Skeletal muscle cell (primary cell): ENCODE measurements at places on chromosomes 12 and 14.

- no peak for DNase-seq
Measured at GRCh38 chr12:69885658-69886057, 60.6 kb downstream of the MYRFL start.

DNA sequence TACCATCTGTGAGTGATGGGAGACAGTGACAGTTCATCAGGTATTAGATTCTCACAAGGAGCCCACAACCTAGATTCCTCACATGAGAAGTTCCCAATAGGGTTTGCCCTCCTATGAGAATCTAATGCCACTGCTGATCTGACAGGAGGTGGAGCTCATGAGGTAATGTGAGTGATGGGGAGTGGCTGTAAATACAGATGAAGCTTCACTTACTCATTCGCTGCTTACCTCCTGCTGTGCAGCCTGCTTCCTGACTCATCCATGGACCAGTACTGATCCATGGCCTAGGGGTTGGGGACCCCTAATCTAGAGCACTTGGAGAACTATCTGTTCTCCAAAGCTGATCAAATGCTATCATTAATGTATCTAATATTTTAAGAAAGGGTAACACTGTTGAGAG, 17.7 kb downstream of the CLEC2D start:
- DNase-seq, result no peak

- no peak for DNase-seq
Measured at GRCh38 chr12:114140576-114140975, 174.5 kb upstream of the RBM19 start.

DNA sequence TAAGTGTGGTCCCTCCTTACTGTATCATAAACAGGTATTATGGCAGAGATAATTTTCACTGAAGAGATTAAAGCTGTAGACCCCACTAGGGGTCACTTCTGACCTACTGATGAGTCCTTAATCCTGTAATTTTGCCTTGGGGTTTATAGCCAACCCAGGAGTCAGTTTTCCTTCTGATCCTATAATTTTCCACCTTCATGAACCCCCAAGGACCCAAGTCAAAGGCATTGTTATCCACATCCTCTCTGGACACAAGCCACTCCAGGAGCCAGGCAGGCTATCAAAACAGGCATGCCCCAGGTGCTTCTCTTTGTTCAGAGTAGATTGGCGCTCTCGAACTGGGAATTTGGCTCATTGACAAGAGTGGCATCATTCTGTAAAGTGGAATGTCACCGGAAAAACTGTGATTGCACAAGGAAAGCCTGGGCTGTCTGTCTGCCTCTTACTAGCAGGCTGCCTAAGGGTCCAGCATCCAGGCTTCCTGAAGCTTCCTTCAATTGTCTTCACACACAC, 1523.2 kb upstream of the FLRT2 start:
- DNase-seq, result no peak

DNA sequence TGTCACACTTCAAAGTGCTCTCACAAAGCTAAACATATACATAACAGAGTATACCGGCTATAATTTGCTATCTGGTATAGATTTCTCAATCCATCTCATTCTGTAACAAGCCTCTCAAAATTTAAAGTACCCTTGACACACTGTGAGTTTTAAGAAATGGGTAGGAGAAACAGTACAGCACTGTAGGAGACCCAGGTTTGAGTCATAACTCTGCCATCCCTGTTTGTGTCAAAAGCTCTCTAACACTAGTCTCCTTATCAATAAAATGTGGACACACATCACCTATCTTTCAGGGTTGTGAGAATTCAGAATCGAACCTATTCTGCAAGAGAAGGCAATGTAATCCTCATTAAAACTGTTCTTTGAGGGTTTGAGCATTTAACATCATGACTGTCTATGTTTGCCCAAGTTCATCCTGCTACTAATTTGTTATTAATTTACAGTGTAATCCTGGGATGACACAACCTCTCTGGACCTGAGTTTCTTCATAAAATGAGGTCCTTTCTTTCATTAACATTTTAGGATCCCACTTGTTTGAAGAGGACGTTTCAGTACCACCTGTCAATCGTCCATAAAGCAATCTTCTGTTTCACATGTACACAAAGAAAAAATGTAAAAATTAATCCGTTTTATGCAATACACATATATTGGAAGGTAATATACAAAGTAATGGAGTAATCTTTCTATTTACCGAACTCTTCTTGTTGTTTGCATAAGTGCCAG, 12.1 kb downstream of the SPTSSA start:
- DNase-seq, result no peak

DNA sequence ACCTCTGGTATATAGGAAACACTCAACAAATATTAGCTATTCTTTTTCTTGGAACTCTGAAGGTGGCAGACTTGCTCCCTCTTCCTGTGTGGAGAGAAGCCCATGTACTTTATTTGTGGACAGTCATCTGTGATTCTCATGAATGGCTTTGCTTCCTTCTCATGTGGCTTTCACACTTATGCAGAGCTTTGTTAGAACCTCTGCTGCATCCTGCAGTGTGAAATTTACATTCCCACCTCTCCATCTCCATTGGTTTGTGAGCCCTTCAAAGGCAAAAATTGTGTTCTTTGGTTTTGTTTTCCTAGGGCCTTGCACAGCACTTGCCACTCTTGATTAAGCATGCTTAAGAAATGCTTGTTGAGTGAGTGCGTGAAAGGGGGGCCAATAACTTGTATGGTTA, 51.9 kb downstream of the BICD1 start:
- DNase-seq, result no peak
